Breast epithelium (tissue), 4 donors: ENCODE measurements at places on chromosomes 4 and X. TPM values are rescaled to one million over a fixed set of nuclear protein-coding genes. Genes with fewer than 3 reads are reported as not detected.

The AMBN gene
- not detected for total RNA-seq

The FMR1NB gene
- not detected for total RNA-seq

The TCEAL2 gene
- 6.4 TPM for total RNA-seq

The RASSF6 gene
- 4.6 TPM for total RNA-seq

The NDST3 gene
- total RNA-seq = 0.29 TPM

GRCh38 chrX:106331606-106332005 lies 163.5 kb downstream of the PWWP3B start:
- DNase-seq = no peak

DNA sequence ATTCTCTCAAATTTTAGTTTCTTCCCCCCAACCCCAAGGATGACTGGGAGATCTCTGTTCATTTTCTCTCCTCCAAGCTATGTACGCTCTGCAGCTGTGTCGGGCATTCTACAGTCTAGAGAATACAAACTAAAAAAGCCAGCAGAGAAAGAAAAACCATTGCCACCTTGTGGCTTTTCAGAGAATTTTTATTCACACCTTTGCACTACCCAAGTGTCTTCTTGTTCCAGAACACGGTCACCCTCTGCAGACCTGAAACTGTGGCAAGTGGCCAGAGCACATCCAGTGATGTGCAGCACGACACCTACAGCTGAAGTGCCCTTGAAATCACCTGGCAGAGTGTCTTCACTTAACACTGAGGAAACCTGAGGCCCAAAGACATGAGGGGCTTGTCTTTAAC lies 68.6 kb downstream of the CHST7 start:
- DNase-seq = no peak

DNA sequence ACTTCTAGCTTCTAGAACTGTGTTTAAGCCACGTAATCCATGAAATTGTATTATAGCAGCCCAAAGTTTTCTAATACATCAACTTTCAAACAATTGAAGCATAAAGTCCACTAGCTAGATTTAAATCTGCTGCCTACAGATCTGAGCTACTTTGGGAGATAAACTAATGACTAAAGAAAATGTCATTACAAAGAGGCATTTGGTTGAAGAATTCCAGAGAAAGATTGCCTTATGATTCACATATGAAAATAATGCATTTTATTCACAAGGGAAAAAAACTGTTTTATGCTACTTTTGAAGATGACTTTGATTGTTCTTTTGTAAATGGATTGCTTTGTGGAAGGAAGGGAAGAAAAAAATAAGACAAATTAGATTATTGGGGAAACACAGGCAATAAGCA lies 124.1 kb upstream of the SLIT2 start:
- DNase-seq = no peak

GRCh38 chr4:159655547-159655946 lies 552.7 kb downstream of the RAPGEF2 start:
- DNase-seq = no peak

DNA sequence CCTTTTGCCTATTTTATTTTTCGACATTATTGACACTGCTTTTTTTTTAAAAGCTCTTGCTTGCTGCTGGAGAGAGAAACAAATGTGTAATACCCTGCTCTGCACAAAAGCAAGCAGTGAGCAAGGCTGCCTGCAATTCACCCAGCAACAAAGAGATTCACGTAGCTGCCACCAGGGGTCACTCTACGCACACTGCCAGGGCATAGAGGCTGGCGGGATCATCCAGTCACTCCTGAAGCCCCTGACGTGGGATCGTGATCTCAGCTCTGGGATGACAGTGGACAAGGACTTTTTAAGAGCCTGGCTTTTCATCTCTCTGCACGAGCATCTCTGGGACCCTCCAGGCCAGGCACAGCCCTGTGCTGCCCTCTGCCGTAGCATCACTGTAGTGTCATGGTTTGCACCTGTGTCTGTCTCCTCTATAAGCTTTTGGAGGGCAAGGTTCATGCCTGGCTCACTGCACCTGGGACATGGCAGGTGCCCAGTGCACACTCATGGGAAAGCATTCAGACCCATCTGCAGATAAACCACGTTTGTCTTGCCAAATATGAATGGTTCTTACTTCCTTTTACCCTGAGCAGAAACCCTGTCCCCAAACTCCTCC lies 19.8 kb downstream of the C4orf50 start:
- DNase-seq = no peak

DNA sequence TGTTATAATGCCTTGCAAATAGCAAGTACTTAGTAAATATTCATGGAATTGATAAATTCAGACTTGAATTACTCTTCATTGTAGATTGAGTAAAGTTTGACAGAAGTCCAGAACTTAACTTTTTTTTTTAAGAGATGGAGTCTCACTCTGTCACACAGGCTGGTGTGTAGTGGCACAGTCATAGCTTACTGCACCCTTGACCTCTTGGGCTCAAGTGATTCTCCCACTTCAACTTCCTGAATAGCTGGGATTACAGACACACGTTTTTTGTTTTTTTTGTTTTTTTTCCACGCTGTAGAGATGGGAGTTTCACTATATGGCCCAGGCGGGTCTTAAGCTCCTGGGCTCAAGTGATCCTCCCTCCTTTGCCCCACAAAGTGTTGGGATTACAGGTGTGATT lies 32.1 kb downstream of the UBE2K start:
- DNase-seq = no peak

GRCh38 chrX:109839694-109840567 lies 106.9 kb upstream of the ACSL4 start:
- no peak for DNase-seq

GRCh38 chr4:89823416-89823815 lies 13.5 kb downstream of the SNCA start:
- no peak for DNase-seq

DNA sequence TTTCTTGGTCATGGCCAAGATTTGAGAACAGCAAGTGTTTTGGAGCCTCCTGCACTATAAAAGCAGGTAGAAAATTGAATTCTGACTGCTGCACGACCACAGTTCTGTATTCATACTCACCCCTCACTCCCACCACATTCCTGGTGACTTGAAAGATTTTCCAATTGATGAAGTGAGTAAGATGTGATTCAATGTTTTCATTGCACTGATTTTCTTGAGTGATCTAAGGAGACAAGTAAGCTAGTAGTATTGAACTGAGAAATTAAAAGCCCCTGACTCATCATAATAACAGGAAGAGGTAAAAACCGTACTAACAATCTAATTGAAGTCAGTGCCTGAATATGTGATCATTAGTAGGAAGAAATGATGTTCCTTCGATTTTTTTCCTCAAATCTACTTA lies 6.1 kb upstream of the SEC24D start:
- DNase-seq = no peak

GRCh38 chr4:98536631-98537030 lies 121.8 kb downstream of the TSPAN5 start:
- DNase-seq = no peak

DNA sequence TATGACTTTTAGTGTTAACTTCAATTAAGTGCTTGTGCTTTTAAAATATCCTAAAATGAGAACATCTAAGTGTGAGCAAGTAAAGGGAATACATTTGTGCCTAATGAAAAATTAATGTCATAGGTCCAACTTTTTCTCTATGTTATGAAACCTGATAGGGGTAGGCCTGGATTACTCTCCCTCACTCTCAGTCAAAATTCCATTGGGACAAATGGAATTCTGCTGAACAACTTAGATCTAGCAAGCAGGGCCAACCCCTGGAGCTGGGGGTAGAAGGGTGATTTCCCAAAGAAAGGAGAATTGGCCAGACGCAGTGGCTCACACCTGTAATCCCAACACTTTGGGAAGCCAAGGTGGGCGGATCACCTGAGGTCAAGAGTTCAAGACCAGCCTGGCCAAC lies 67.4 kb downstream of the EDNRA start:
- DNase-seq = no peak
